B cell (primary cell): ENCODE measurements at places on chromosomes 3 and 15. TPM values are rescaled to one million over a fixed set of nuclear protein-coding genes. Genes with fewer than 3 reads are reported as not detected.
A peak's percentile ranks its signal among the peaks of the same experiment; 100 is the strongest.

The SI gene
- polyA plus RNA-seq, result not detected in 2 replicates

The FSD2 gene
- polyA plus RNA-seq, result not detected in 2 replicates

The FYCO1 gene
- polyA plus RNA-seq, result 2.8 and 5.4 TPM in 2 replicates

The SLC27A2 gene
- polyA plus RNA-seq, result 0.12 and 0.39 TPM in 2 replicates

The CLDN18 gene
- not detected in 2 replicates for polyA plus RNA-seq

- no peak overlapping the region for H3K27ac ChIP-seq
- no peak for DNase-seq
- H3K4me1 ChIP-seq, result peaks cover 6% of the 10 kb centered on the region
These were observed 67.0 kb upstream of the ABHD2 start for GRCh38 chr15:89021224-89021623.

GRCh38 chr3:175121225-175121624, 262.1 kb downstream of the NAALADL2 start:
- DNase-seq, result no peak
- no peak overlapping the region for H3K4me3 ChIP-seq
- no peaks in the 10 kb centered on the region for H3K36me3 ChIP-seq
- no peak overlapping the region for H3K27ac ChIP-seq
- no peaks in the 10 kb centered on the region for H3K4me1 ChIP-seq

- H3K27me3 ChIP-seq, result no peaks in the 10 kb centered on the region
- no peaks in the 10 kb centered on the region for H3K36me3 ChIP-seq
- no peak overlapping the region for H3K27ac ChIP-seq
- no peak overlapping the region for H3K4me3 ChIP-seq
- H3K4me1 ChIP-seq, result no peaks in the 10 kb centered on the region
These were observed 62.7 kb upstream of the CD47 start for GRCh38 chr3:108153451-108153981.

DNA sequence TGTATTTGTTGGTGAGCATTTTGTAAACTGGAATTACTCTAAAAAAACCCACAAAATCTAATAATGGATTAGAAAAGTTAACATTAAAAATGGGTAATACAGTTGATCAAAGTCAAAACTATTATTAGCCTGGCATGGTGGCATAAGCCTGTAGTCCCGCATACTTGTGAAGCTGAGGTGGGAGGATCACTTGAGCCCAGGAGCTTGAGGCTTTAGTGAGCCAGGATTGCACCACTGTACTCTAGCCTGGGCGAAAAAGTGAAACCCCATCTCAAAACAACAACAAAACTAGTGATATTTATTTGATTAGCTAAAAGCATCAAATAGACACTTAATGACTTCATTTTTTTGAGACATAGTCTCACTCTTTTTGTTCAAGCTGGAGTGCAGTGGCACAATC, 3.6 kb downstream of the SNX1 start:
- no peak overlapping the region for H3K27ac ChIP-seq
- H3K27me3 ChIP-seq, result no peaks in the 10 kb centered on the region
- no peak for DNase-seq
- H3K36me3 ChIP-seq, result peaks cover 1% of the 10 kb centered on the region
- no peak overlapping the region for H3K4me3 ChIP-seq

GRCh38 chr3:49359623-49360022, 1.5 kb upstream of the GPX1 start:
- DNase-seq, result no peak
- H3K4me3 ChIP-seq, result no peak overlapping the region
- H3K4me1 ChIP-seq, result peaks cover 14% of the 10 kb centered on the region
- H3K27me3 ChIP-seq, result no peaks in the 10 kb centered on the region
- no peaks in the 10 kb centered on the region for H3K36me3 ChIP-seq

DNA sequence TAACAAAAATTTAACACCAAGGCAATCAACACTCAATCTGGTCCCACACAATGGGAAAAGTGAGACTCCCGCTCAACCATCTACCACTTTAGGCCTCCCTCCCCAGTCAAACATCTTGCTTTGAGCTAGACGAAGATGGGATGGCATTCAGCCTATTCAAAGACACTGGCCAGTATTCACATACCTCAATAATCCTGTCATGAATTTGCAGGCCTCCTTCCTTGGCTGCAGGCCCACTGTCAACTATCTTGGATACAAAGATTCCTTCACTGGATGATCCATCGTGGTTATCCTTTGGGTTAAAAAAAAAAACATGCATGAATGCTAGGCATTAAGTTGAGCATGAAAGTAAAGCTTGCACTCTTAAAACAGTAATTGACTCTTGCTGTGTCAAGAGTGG, 22.6 kb downstream of the PDZRN3 start:
- no peaks in the 10 kb centered on the region for H3K4me1 ChIP-seq
- no peak overlapping the region for H3K27ac ChIP-seq
- no peaks in the 10 kb centered on the region for H3K36me3 ChIP-seq
- no peak overlapping the region for H3K4me3 ChIP-seq
- DNase-seq, result no peak
- no peaks in the 10 kb centered on the region for H3K27me3 ChIP-seq

DNA sequence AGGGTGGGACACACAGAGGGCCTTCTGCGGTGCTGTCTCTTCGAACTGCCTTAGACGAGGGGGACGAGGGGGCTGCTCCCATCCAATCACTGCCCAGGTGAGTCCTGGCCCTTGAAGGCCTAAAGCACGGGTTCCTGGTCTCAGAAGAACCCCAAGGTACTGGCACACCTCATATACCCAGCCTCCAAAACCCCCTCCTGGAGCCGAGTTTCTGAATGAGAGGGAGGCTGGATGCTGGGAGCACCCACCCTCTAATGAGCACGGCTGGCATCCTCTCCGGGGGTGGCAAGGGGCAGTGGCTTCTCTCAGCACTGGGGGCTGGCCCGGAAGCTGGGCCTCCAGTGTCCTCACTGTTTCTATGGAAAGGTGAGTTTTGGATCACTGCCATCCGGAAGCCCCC, 165.6 kb downstream of the LRRK1 start:
- H3K4me3 ChIP-seq, result no peak overlapping the region
- no peak for DNase-seq
- H3K27me3 ChIP-seq, result no peaks in the 10 kb centered on the region
- H3K4me1 ChIP-seq, result peaks cover 6% of the 10 kb centered on the region
- no peaks in the 10 kb centered on the region for H3K36me3 ChIP-seq
- H3K27ac ChIP-seq, result no peak overlapping the region

- no peak overlapping the region for H3K4me3 ChIP-seq
- DNase-seq, result no peak
- H3K27me3 ChIP-seq, result no peaks in the 10 kb centered on the region
- no peaks in the 10 kb centered on the region for H3K36me3 ChIP-seq
- peaks cover 15% of the 10 kb centered on the region for H3K4me1 ChIP-seq
- no peak overlapping the region for H3K27ac ChIP-seq
These were observed 108.0 kb downstream of the BBX start for GRCh38 chr3:107630779-107631178.

DNA sequence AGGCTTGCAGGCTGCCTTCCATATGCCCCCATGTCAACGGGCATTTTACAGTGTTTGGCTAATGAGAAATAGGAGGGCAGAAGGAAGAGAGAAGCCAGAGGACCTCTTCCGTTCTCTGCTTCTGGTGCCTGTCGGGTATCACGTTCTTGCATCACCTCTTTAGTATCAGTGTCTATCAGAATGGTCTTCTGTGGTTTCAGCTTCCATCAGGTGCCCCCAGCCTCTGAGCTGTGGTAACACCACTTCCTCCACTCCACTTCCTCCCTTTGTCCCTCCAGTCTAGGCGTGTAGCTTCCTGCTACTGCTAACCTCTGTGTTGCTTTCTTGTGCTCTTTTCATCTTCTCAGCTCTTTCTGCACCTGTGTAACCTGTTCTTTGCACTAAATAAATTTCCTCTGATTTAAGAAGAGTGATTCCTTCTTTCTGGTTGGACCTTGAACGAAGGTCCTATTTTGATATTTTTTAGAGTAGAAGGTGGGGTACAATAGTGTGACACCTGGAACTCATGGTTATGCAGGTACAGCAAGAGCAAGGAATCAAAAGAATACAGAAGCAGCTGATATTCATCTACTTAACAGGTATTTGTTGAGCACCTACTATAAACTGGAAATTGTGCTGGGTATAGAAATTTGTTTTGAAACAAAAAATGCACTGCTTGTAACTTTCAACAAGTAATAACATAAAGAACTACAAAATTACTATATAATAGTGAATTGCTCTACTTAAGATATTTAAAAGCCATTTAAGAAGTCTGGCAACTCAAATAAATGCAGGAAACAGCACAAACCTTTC, 27.4 kb upstream of the FOXB1 start:
- H3K36me3 ChIP-seq, result no peaks in the 10 kb centered on the region
- H3K27me3 ChIP-seq, result peaks cover 2% of the 10 kb centered on the region
- no peak overlapping the region for H3K27ac ChIP-seq
- no peak overlapping the region for H3K4me3 ChIP-seq
- DNase-seq, result peak; percentile 29

DNA sequence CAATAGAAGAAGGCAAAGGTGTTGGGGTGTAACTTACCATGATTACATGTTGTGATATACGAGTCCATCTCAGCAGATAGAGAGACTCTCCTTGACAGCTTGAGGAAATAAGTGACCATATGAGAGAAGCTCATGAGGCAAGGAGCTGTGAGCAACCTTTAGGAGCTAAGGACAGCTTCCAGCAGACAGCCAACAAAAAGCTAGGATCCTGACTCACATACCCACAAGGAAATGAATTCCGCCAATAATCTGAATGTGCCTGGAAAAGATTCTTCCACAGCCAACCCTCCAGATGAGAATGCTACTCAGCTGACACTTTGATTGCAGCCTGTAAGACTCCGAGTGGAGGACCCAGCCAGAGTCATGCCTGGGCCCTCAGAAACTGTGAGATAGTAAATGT, 339.6 kb upstream of the TPRG1 start:
- no peak overlapping the region for H3K27ac ChIP-seq
- peaks cover 3% of the 10 kb centered on the region for H3K36me3 ChIP-seq
- DNase-seq, result no peak
- no peaks in the 10 kb centered on the region for H3K27me3 ChIP-seq

DNA sequence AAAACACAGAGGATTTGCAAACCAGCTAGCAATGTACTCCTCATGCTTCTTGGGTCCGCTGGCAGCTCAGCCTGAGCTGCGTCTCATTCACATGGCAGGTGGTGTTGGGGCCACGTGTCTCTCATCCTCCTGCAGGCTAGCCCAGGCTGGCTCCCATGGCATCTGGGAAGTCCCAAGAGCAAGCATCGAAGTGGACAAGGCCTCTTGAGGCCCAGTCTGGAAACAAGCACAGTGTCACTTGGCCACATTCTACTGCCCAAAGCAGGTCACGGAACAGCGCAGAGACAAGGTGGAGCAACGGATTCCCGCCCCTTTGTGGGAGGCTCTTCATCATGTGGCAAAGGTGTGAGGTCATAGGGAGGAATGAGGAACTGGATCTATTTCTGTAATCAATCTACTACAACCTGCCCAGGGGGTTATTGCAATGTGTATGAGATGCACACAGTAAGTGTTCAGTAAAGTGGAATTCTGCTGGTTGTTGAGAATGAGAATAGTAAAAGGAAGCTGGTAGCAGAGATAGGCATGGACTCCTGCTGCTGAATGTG, 128.3 kb downstream of the TPRA1 start:
- no peaks in the 10 kb centered on the region for H3K27me3 ChIP-seq
- no peaks in the 10 kb centered on the region for H3K36me3 ChIP-seq
- no peak overlapping the region for H3K27ac ChIP-seq
- H3K4me3 ChIP-seq, result no peak overlapping the region

DNA sequence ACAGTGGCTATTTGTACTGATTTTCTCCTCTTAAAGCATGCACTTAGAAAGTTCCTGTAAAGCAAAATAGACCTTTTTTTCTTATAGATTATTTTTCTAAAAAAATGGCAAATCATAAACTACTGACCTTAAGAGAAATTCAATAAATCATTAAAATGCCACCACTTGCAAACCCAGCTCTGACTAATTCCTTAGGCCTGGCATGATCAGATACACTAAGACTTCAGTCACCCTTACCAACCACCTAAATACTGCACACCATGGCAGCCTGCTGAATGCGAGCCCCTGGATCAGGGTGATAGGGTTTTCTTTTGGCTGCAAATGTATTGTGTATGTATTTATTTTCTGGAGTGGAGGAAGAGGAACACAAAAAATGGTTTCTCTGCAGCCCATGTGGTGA, 370.6 kb upstream of the TBL1XR1 start:
- no peak for DNase-seq
- no peak overlapping the region for H3K27ac ChIP-seq

DNA sequence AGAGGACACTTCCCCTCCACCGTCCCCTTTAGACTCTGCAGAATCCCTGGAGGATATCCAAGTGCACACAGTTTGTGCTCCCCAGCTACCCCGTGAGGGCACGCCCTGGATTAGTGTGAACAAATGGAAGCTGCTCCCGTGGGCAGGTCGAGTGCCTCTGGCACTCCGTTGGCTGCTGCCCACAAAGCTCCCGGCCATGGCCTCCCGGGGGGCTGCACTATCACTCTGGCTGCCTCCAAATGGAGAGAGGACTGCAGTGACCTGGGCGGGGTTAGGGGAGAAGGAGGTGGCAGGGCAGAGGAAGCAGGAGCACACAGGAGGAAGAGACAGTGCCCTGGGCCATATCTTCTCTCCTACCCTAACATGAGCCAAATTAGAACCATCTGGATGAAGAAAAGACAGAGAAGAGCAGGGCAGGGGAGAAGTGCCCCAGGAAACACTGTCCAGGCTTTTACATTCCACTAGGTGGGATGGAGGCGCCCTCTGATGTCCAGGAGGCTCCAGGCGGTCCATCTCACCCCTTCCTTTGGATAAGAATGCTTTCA, 29.4 kb upstream of the ACAD9 start:
- no peaks in the 10 kb centered on the region for H3K27me3 ChIP-seq
- no peaks in the 10 kb centered on the region for H3K36me3 ChIP-seq
- no peak for DNase-seq
- peaks cover 11% of the 10 kb centered on the region for H3K4me1 ChIP-seq

GRCh38 chr3:53126601-53127000, 3.6 kb downstream of the RFT1 start:
- peaks cover 44% of the 10 kb centered on the region for H3K36me3 ChIP-seq
- no peak overlapping the region for H3K27ac ChIP-seq
- DNase-seq, result no peak

GRCh38 chr15:60795889-60796288, 316.9 kb upstream of the ICE2 start:
- H3K27me3 ChIP-seq, result no peaks in the 10 kb centered on the region
- H3K36me3 ChIP-seq, result no peaks in the 10 kb centered on the region
- H3K4me3 ChIP-seq, result no peak overlapping the region
- DNase-seq, result peak; percentile 21
